ENCODE measurements at places on chromosomes 3 and 15. TPM values are rescaled to one million over a fixed set of nuclear protein-coding genes. Genes with fewer than 3 reads are reported as not detected.

The CLDN16 gene
- not detected for total RNA-seq

The RBM6 gene
- total RNA-seq: 34.1 TPM

The VWA5B2 gene
- total RNA-seq: not detected

The PLSCR2 gene
- not detected for total RNA-seq

DNA sequence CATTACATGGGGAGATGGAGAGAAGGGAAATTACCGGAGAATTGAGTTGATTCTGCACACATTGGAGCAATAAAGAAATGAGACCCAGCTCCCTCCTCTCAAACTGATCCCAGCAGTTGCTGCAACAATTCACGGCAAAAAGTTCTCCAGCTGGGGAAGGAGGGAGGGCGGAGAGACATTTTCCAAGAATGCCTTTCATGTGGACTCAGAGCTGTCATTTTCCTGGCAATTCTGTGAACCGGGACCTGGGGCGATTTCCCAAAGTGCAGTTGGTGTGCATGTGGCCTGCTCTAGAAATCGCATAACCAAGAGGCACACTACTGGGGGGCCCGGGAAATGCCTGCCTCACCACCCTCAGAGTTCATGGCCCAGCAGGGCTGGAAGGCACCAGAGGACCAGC is 48.7 kb upstream of the IREB2 start:
- no peak for DNase-seq

Data from HT1080 (cell line).